ENCODE measurements at places on chromosomes 6 and 20.

DNA sequence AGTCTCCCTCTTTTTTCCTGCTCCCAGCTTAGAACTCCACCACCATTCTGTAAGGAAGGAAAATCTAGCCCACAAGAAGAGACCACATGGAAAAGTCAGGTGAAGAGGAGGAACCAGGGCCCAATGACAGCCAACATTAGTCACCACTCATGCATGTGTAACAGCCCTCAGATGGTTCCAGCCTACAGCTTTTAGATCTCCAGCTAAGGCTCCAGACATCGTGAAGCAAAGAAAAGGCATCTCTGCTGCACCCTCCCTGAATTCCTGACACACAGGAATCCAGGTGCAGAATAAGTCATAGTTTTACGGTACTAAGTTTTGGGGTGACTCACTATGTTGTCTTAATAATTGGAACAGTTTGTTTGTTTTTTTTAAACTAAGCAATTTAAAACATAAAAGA, 25.5 kb downstream of the DCDC2 start:
- DNase-seq: no peak

- DNase-seq: peak; percentile 96
Measured at GRCh38 chr6:37818536-37819176, 871 bp upstream of the ZFAND3 start.

DNA sequence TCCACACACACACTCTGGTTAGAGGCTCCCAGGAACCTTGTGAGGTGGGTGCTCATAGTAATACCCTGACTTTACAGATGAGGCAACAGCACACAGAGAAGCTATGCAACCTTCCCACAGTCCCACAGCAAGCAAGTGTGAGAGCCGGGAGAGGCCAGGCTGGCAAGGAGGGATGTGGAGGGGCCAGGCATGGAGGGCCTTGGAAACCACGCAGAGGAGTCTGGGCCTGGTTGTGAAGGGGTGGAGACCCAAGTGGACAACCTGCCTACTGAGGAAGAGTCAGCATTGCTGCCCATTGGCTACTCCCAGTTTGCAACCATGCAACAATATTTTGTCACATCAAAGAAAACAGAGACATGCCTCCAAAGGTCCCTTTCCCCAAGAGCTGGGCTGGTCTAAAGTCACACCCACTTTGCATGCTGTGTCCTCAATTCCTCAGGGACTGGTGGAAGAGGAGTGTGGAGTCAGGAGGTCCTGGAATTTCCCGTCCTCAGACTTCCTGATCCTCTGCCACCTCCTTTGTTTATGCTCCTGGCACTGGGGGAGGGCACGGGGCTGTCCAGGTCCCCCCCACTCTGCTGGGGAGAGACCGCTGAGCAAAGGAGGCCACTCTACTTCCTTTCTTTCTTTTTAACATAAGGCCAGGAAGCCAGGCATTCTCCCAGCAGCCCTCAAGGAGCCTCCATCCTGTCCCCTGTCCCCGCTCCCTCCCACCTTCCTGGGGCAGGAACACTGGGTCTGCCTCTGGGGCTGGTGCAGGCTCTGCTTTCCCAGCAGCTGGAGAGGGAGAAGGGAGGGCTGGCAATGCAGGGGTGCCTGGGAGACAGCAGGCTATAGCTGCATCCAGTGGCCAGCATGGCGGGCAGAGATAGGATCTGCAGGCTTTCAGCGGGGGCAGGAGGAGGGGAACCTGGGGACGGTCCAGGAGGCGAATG, 68.3 kb downstream of the NOL4L start:
- no peak for DNase-seq

GRCh38 chr20:39661833-39662232, 699.7 kb downstream of the DHX35 start:
- no peak for DNase-seq

DNA sequence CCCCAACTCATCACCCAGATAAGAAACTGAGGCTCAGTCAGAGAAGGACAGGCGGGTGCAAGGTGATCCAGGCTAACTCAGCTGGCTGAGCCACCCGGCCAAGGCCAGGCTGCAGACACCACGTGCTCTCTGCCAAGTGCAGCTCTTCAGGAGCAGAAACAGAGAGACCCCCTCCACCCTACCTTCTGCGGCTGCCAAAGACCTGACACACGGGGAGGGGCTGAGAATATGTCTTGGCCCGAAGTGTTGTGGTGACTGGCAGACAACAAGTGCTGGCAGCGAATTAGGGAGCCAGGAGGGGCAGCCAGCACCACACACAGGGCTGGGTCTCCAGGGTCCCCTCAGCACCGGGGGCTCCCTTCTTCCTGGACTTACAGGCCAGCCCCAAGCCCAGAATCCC, 22.5 kb downstream of the PREX1 start:
- DNase-seq: no peak

DNA sequence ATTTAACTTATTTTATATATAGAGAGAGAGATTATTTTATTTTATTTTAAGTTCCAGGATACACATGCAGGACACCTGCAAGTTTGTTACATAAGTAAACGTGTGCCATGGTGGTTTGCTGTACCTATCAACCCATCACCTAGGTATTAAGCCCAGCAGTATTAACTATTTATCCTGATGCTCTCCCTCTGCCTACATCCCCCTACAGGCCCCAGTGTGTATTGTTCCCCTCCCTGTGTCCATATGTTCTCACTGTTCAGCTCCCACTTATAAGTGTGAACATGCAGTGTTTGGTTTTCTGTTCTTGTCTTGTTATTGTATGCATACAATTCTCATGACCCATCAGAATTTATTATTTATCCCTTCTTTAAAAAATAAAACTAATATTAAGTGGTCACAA, 34.6 kb downstream of the FKBP1C start:
- DNase-seq: no peak

Data from activated CD4-positive, alpha-beta T cell treated with anti-CD3 and anti-CD28 coated beads, Interleukin-2, amount 10 ng/mL, durations not matched to agents 7 days and 5 days (primary cell).